Activated naive CD8-positive, alpha-beta T cell treated with anti-CD3 and anti-CD28 coated beads for 36 hours (primary cell): ENCODE measurements at places on chromosomes 7 and 10. TPM values are rescaled to one million over a fixed set of nuclear protein-coding genes. Genes with fewer than 3 reads are reported as not detected.

DNA sequence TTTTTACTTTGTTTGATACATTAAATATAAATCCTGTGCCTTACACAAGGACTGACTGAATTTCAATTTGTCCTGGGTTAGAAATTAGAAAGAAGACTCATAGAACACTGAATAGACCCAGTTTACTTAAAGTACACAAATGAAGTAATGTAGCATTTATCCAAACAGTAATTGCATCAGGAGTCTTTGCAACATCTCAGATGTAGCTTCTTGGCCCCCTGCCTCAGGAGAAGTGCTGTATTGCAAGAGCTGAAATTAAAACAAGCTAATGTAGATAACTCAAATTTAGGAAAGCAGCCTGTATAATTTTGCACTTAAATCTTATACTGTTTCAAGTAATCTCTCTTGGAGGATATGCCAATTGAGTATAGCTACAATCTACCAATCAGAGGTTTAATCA lies 54.3 kb upstream of the KCND2 start:
- no peak for DNase-seq

DNA sequence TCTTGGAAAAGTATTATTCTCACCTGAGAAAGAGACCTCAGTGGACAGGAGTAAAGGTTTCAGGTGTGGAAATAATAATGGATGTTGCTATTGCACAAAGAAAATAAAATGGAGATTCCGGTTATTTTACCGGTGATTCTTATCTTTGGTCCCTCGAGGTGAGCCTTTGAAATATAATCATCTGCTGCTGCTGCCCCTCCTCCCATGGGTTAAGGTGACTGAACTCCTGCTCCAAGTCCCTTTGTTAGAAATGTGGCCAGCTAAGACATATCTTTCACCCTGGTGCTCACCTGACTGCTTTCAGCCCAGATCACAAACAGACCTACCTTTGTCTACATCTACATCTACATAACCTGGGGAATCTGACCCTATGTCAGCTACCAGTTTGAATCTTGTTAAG lies 5.7 kb downstream of the CUBN start:
- no peak for DNase-seq

DNA sequence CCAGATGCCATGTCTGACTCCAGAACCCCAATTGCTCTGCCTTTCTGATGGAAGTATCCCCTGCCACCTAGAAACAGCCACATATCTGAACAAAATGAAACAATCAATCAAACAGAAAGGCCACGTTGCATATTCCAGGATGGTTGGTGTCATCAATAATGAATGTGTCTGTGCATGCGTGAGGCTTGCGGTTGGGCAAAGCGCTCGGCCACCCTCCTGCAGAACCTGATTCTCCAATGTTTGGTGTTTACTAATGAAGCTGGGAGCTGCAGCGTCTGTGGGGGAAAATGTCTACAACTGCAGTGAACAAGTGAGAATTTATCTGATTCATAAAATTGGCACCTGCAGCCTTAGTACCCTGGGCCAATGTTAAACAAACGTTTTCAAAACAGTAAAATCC lies 121.2 kb upstream of the ADARB2 start:
- DNase-seq, result no peak

The GIMAP1 gene
- 6.1 TPM for total RNA-seq

DNA sequence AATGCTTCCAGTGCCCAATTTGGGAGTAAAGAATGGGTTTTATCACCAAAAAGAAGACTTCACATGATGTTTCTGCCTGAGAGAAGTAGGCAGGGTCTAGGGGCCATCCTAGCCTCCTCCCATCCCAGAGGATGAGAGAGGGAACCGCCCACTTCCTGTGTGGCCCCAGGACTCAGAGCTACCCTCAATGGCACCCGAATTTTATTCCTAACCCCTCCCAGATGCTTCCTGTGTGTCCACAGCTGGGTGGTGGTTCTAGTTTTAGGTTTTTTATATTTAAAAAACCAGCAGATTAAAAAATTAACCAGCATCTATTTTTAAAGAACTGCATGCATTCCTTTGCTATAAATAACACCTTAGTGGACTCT lies 583.5 kb downstream of the PTPRN2 start:
- no peak for DNase-seq

DNA sequence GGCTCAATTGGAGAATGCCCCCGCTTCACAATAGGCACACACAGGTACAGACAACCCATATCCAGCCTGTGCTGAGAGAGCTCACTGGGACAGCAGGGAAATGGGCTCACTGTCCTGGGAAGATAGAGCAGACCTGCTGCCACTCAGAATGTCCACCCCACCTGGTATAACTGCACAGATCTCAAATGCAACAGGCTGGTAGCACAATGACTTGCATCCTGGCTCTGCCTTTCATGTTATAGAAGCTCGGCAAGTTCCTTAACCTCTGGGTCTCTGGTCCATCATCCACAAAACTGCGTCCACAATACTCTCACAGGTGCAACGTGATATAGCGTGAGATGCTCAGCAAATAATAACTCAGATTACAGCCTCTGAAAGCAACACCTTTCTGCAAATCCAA lies 295.4 kb downstream of the GRID1 start:
- no peak for DNase-seq

- no peak for DNase-seq
Observed at GRCh38 chr10:13977861-13978532, 352.7 kb downstream of the FRMD4A start.

The GPR26 gene
- not detected for total RNA-seq

The ITPRID1 gene
- not detected for total RNA-seq

DNA sequence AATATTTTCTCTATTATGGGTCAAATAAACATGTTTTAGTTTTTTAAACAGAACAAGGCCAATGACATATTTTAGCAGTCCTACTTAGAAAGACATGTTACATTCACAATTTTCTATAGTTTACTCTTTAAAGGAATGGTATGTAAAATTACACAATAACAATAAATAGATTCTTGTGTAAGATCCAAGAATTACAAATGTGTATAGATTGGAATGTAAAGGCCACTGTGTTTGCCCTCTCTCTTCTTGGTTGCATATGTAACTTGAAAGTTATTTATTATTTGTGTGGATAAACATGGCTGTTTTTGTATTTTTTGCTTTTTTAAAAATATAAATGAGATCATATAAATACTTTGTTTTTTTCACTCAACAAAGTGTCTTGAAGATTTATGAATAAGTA lies 979.3 kb upstream of the CELF2 start:
- no peak for DNase-seq

DNA sequence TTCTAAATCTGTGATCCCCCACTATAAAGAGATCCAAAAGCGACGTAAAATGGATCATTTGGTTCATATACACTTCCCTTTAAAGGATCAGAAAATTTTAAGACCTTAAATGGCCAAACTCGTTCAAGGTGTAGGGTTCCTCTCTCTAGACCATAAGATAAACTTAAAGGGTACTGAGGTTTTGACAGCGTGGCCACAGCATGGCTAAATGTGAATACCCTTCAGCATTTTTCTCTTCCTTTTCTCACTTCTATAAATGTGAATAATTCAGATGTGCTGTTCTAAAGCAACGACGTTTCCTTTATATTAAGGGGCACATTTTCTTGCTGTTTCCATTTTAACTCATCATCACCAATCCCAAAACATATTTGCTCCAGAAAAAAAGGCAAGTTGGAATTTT lies 5.2 kb downstream of the ZCWPW1 start:
- no peak for DNase-seq
